GM23338 (cell line): ENCODE measurements at places on chromosomes 5 and 9. TPM values are rescaled to one million over a fixed set of nuclear protein-coding genes. Genes with fewer than 3 reads are reported as not detected.

DNA sequence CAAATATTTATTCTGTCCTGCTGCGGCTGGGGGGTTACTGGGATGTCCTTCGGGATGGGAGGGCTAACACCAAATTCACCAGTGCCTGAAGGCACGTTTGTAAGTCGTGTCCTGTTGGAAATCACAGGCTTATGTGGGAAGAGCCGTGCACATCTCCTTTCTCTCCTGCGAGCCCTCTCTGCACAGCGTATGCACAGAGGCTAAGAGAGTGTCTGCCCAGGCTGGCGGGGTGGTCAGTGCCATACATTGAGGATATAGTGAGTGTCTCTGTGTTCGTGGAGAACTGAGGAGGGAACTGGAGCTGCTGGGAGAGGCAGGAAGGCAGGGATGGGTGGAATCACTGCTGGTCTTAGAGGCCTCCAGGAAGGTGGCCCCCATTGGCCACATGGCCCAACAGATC lies 110.1 kb downstream of the WNK2 start:
- H3K36me3 ChIP-seq = no peaks in the 10 kb centered on the region
- no peak overlapping the region for H3K4me3 ChIP-seq
- H3K4me1 ChIP-seq = no peaks in the 10 kb centered on the region
- no peak overlapping the region for H3K27ac ChIP-seq
- no peak for DNase-seq

DNA sequence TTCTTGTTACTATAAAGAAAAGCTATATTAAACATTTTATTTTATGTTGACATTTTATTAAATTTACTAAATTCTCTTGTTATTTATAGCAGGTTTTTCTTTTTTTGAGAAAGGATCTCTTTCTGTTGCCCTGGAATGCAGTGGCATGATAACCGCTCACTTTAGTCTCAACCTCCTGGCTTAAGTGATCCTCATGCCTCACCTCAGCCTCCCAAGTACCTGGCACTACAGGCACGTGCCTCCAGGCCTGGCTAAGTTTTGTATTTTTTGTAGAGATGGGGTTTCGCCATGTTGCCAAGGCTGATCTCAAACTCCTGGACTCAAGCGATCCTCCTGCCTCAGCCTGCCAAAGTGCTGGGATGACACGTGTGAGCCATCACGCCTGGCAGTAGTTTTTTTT lies 280.2 kb upstream of the C9orf72 start:
- H3K27ac ChIP-seq = no peak overlapping the region
- H3K4me3 ChIP-seq = no peak overlapping the region
- no peaks in the 10 kb centered on the region for H3K36me3 ChIP-seq
- no peaks in the 10 kb centered on the region for H3K27me3 ChIP-seq
- no peak for DNase-seq
- H3K4me1 ChIP-seq = peaks cover 10% of the 10 kb centered on the region

DNA sequence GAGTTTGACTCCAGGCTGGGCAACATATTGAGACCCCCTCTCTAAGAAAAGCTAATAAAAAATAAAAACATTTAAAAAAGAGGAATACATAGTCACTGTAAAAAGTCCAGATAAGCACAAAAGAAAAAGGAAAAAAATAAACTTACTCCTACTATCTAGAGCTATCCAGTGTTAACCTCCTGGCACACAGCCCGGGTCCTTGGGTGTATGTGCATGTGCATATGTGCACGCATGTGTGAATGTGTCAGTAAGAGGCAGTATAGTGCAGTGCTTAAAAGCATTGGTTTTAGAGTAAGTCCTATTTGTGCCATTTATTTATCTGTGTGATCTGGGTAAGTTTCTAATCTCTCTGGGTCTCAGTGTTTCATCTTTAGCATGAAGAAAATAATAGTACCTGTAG lies 26.7 kb downstream of the FAM219A start:
- no peaks in the 10 kb centered on the region for H3K27me3 ChIP-seq
- H3K4me3 ChIP-seq = no peak overlapping the region
- DNase-seq = no peak

DNA sequence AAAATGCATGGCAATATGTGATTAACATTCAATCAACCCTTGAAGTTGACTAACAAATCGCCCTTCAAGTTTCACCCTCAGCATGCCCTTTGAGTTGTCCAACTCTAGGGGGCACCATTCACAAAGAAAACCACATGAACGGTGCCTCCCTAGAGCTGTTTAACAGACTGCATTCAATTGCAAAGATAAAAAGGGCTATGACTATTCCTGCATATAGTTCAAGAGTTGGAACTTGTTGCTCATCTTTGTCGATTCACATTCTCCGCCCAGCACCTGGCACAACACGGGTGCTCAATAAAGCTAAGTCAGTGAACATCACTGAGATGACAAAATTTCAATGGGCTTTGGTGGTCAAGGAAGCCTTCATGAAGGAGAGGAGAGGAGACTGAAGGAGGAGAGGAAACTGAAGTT lies 69.6 kb upstream of the SLC30A5 start:
- H3K36me3 ChIP-seq = no peaks in the 10 kb centered on the region
- no peak overlapping the region for H3K27ac ChIP-seq
- no peaks in the 10 kb centered on the region for H3K4me1 ChIP-seq
- H3K4me3 ChIP-seq = no peak overlapping the region
- H3K27me3 ChIP-seq = no peaks in the 10 kb centered on the region
- peak; percentile 82 for DNase-seq

DNA sequence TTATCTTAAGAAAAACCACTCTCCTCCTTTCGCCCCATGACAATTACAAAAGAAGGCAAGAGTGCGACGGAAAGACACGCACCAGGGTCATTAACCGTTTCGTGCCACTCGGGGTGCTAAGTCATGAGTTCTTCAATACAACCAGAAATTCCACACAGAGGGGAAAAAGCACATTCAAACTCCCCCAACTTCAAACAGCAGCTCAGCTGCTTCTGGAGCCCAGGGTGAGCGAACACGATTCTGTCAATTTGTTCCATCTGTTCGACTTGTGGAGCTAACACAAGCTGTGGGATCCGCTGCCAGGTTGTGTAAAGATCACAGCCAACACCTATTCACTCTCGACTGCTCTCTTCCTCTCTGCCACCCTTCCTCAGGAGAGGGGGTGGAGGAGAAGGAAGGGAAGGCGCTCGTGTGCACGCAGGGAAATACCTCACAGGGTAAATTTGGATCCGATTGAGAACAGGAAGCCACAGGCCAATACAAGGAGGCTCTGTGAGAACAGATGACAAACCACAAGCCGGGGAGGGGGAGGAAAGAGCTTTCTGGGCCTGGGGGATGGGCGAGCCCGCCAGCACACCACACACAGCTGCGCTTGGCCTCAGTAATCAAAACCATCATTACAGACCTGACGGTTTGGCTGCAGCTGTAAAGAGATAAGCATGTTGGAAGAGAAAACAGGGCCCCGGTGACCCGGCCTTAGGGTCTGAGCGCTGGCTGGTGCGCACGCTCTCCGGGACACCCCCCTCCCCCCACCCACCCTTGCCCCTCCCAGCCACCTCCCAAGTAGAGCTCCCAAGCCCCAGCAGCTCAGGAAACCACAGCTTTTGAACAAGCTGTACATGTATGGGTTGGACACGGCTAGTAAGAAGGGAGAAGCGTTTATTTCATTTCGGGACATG lies 54.3 kb downstream of the PTCH1 start:
- 0 out of 2 replicates have a peak overlapping the region, but pooled peaks have one; percentile 50 for H3K27ac ChIP-seq
- peaks cover 61% of the 10 kb centered on the region for H3K36me3 ChIP-seq
- no peak overlapping the region for H3K4me3 ChIP-seq
- peaks cover 14% of the 10 kb centered on the region for H3K4me1 ChIP-seq
- peak; percentile 58 for DNase-seq
- no peaks in the 10 kb centered on the region for H3K27me3 ChIP-seq

- peaks cover 53% of the 10 kb centered on the region for H3K4me1 ChIP-seq
- H3K27me3 ChIP-seq = no peaks in the 10 kb centered on the region
- no peaks in the 10 kb centered on the region for H3K36me3 ChIP-seq
- peak; percentile 52 for DNase-seq
- no peak overlapping the region for H3K4me3 ChIP-seq
- H3K27ac ChIP-seq = peak overlapping the region; percentile 86
These were observed 59.8 kb downstream of the KIAA1958 start for GRCh38 chr9:112546149-112547012.

- H3K27me3 ChIP-seq = no peaks in the 10 kb centered on the region
- no peak for DNase-seq
- H3K4me3 ChIP-seq = no peak overlapping the region
- H3K27ac ChIP-seq = no peak overlapping the region
- H3K4me1 ChIP-seq = no peaks in the 10 kb centered on the region
These were observed 395.9 kb downstream of the DTWD2 start for GRCh38 chr5:118592229-118593002.

- H3K27me3 ChIP-seq = no peaks in the 10 kb centered on the region
- no peaks in the 10 kb centered on the region for H3K4me1 ChIP-seq
- H3K36me3 ChIP-seq = no peaks in the 10 kb centered on the region
These were observed 319.7 kb downstream of the NFIB start for GRCh38 chr9:13994240-13994639.

- H3K4me1 ChIP-seq = no peaks in the 10 kb centered on the region
- no peaks in the 10 kb centered on the region for H3K36me3 ChIP-seq
- H3K27me3 ChIP-seq = no peaks in the 10 kb centered on the region
- no peak overlapping the region for H3K4me3 ChIP-seq
- H3K27ac ChIP-seq = no peak overlapping the region
These were observed 505.1 kb downstream of the CDH12 start for GRCh38 chr5:22348027-22348426.

GRCh38 chr5:6708814-6709213 lies 4.4 kb upstream of the TENT4A start:
- H3K4me1 ChIP-seq = no peaks in the 10 kb centered on the region
- H3K36me3 ChIP-seq = no peaks in the 10 kb centered on the region
- H3K27me3 ChIP-seq = peaks cover 6% of the 10 kb centered on the region; the same call in 1 of the 2 replicates

- no peak overlapping the region for H3K4me3 ChIP-seq
- H3K27ac ChIP-seq = no peak overlapping the region
- no peaks in the 10 kb centered on the region for H3K36me3 ChIP-seq
- H3K4me1 ChIP-seq = peaks cover 6% of the 10 kb centered on the region
- no peak for DNase-seq
These were observed 25.9 kb upstream of the TESK1 start for GRCh38 chr9:35579130-35579529.

GRCh38 chr5:513216-514100 lies 10.8 kb downstream of the SLC9A3 start:
- H3K4me3 ChIP-seq = no peak overlapping the region
- H3K27ac ChIP-seq = no peak overlapping the region
- H3K4me1 ChIP-seq = no peaks in the 10 kb centered on the region
- no peaks in the 10 kb centered on the region for H3K27me3 ChIP-seq
- no peak for DNase-seq

DNA sequence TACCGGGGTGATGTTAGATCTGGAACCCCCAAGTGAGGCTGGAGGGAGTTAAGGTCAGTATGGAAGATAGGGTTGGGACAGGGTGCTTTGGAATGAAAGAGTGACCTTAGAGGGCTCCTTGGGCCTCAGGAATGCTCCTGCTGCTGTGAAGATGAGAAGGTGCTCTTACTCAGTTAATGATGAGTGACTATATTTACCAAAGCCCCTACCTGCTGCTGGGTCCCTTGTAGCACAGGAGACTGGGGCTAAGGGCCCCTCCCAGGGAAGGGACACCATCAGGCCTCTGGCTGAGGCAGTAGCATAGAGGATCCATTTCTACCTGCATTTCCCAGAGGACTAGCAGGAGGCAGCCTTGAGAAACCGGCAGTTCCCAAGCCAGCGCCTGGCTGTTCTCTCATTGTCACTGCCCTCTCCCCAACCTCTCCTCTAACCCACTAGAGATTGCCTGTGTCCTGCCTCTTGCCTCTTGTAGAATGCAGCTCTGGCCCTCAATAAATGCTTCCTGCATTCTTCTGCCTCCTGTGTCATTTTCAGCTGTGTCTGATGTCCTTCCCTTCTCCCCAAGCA lies 2.3 kb upstream of the MYOZ3 start:
- no peaks in the 10 kb centered on the region; the same call in 1 of the 2 replicates for H3K4me1 ChIP-seq
- H3K36me3 ChIP-seq = no peaks in the 10 kb centered on the region
- DNase-seq = no peak

TCF7 gene
- total RNA-seq = 8.1 and 9.7 TPM in 2 replicates

PCDHB9 gene
- 0.63 and 0.78 TPM in 2 replicates for total RNA-seq

SELENOP gene
- 11.0 and 12.7 TPM in 2 replicates for total RNA-seq

RNF208 gene
- 1.4 and 1.9 TPM in 2 replicates for total RNA-seq

MYMK gene
- not detected in 2 replicates for total RNA-seq
